Activated CD4-positive, alpha-beta T cell treated with anti-CD3 and anti-CD28 coated beads, Interleukin-2, amount 10 ng/mL, durations not matched to agents 24 days and 14 days (primary cell): ENCODE measurements at places on chromosomes 7 and 10. TPM values are rescaled to one million over a fixed set of nuclear protein-coding genes. Genes with fewer than 3 reads are reported as not detected.

MYO3A gene
- not detected in 2 replicates for total RNA-seq

GRCh38 chr7:1312136-1313070, 79.7 kb downstream of the UNCX start:
- no peak for DNase-seq
- H3K4me3 ChIP-seq, result no peak overlapping the region
- H3K36me3 ChIP-seq, result no peaks in the 10 kb centered on the region
- H3K27ac ChIP-seq, result no peak overlapping the region
- H3K27me3 ChIP-seq, result no peaks in the 10 kb centered on the region

- peaks cover 68% of the 10 kb centered on the region for H3K4me1 ChIP-seq
- peak overlapping the region; percentile 25 for H3K27ac ChIP-seq
- peaks cover 11% of the 10 kb centered on the region for H3K36me3 ChIP-seq
These were observed 5.1 kb upstream of the CSGALNACT2 start for GRCh38 chr10:43132867-43133787.

GRCh38 chr10:54585572-54585971, 215.5 kb downstream of the PCDH15 start:
- H3K27ac ChIP-seq, result no peak overlapping the region
- no peaks in the 10 kb centered on the region for H3K4me1 ChIP-seq

DNA sequence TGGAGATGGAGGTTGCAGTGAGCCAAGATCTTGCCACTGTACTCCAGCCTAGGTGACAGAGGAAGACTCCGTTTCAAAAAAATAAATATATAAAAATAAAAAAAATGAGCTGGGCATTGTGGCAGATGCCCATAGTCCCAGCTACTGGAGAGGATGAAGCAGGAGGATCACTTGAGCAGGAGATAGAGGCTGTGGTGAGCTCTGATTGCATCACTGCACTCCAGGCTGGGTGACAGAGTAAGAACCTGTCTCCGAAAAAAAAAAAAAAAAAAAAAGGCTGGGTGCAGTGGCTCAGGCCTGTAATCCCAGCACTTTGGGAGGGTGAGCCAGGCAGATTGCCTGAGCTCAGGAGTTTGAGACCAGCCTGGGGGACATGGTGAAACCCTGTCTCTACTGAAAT, 11.8 kb downstream of the ZNF487 start:
- peaks cover 29% of the 10 kb centered on the region for H3K4me1 ChIP-seq
- H3K27me3 ChIP-seq, result no peaks in the 10 kb centered on the region
- no peak overlapping the region for H3K27ac ChIP-seq
- H3K4me3 ChIP-seq, result no peak overlapping the region

DNA sequence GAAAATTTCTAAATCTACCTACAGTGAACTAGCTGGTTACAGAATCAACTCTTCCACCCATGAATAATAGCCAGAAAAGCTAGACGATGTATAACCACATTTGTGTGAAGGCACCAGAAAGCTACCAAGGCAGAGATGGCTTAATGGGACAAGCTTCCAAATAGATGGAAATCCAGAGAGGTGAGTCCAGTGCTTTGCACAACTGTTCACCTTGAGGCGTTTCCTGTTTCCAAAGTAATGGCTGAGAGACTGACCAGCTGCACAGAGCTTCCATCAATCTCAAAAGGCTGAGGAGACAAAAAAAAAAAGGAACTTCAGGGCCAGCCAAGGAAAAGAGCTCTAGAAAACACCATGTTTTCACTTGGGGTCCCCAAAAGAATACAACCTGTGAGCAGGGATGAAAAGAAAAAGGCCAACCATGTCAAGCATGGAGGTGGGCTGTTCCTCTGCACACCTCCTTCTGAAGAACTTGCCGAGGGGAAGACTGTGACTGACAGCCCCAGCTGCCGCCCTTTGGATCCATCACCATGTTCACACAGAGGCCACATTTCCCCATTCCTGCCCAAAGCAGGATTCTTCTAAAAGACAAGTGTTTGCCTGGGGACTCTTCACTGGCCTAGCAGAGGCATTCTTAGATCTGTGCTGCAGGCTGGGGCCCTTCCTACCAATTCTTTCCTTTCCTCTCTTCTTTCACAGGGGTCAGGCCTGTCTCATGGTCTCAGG, 72.9 kb downstream of the ARHGAP21 start:
- H3K27ac ChIP-seq, result peak overlapping the region; percentile 50
- H3K4me3 ChIP-seq, result no peak overlapping the region
- no peaks in the 10 kb centered on the region for H3K27me3 ChIP-seq
- H3K36me3 ChIP-seq, result peaks cover 13% of the 10 kb centered on the region
- H3K4me1 ChIP-seq, result peaks cover 15% of the 10 kb centered on the region

DNA sequence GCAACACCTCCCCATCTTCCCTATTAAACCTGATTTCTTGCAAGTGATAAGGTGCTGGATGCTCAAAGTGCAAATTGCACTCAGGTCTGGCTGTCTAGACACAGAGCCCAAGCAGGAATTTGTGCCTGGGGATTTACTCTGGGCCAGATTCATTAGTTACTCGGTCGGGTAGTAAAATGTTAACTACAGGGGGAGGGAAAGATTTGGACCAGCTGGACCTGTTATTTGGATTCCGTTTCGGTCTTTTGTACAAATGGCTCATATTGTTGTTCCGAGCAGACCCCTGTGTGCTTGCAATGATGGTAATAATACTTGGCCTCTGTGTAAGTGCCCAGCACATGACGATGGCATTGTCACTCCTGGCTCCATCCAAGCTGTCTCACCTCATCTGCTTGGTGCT, 609.6 kb downstream of the KCNMA1 start:
- no peaks in the 10 kb centered on the region for H3K4me1 ChIP-seq
- no peak overlapping the region for H3K27ac ChIP-seq
- H3K4me3 ChIP-seq, result no peak overlapping the region
- H3K36me3 ChIP-seq, result no peaks in the 10 kb centered on the region
- no peak for DNase-seq

- peaks cover 35% of the 10 kb centered on the region for H3K4me1 ChIP-seq
- H3K27ac ChIP-seq, result peak overlapping the region; percentile 65
- peaks cover 5% of the 10 kb centered on the region for H3K36me3 ChIP-seq
- peak; percentile 68 for DNase-seq
- H3K27me3 ChIP-seq, result peaks cover 6% of the 10 kb centered on the region
These were observed 2.3 kb upstream of the SMKR1 start for GRCh38 chr7:129499999-129500398.

FOXI2 gene
- not detected in 2 replicates for total RNA-seq

SFXN2 gene
- total RNA-seq, result 38.7 TPM in 2 replicates

GRCh38 chr7:116857052-116857451, 5.3 kb upstream of the CAPZA2 start:
- no peak for DNase-seq
- H3K4me1 ChIP-seq, result peaks cover 9% of the 10 kb centered on the region
- no peak overlapping the region for H3K27ac ChIP-seq
- H3K4me3 ChIP-seq, result no peak overlapping the region
- H3K27me3 ChIP-seq, result peaks cover 29% of the 10 kb centered on the region

- DNase-seq, result no peak
- H3K4me3 ChIP-seq, result no peak overlapping the region
- peaks cover 5% of the 10 kb centered on the region for H3K27me3 ChIP-seq
These were observed 285.4 kb downstream of the SNX13 start for GRCh38 chr7:17654940-17655339.

- H3K27me3 ChIP-seq, result peaks cover 63% of the 10 kb centered on the region
- no peak for DNase-seq
- peaks cover 3% of the 10 kb centered on the region for H3K36me3 ChIP-seq
- peak overlapping the region; percentile 4 for H3K4me3 ChIP-seq
These were observed 9.6 kb downstream of the NEURL1 start for GRCh38 chr10:103502849-103503660.

DNA sequence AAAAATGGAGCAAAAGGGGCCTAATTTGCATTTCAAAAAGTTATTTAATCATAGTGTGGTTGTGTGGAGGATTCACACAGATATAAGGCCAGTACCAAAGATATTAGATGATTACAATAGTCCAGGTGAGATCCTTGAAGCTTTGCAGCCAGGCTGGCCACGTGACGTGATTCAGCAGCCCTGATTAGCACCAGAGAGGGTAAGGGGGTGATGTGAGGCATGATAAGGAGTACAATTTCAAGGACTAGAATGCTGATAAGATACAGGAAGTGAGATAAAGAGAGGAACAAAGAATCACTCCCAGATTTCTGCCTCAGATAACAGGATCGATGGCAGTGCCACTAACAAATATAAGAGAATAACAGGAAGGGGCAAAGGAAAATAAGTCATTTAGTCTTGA, 108.4 kb upstream of the PALS2 start:
- no peak overlapping the region for H3K27ac ChIP-seq
- no peaks in the 10 kb centered on the region for H3K4me1 ChIP-seq
- no peak for DNase-seq
- peaks cover 11% of the 10 kb centered on the region for H3K27me3 ChIP-seq
- no peaks in the 10 kb centered on the region for H3K36me3 ChIP-seq

FGL2 gene
- 1.7 and 1.8 TPM in 2 replicates for total RNA-seq

- H3K27me3 ChIP-seq, result peaks cover 43% of the 10 kb centered on the region
- no peak overlapping the region for H3K4me3 ChIP-seq
- H3K27ac ChIP-seq, result no peak overlapping the region
These were observed 17.5 kb downstream of the PLXNA4 start for GRCh38 chr7:132558815-132559214.
